A549 treated with GW870086 at 1 μM for 4 hours (cell line): ENCODE measurements at places on chromosomes 12 and 14. TPM values are rescaled to one million over a fixed set of nuclear protein-coding genes. Genes with fewer than 3 reads are reported as not detected.

Gene CLEC12A
- not detected in 5 replicates for total RNA-seq

Gene NGB
- total RNA-seq: not detected in 5 replicates

Gene MUCL1
- not detected in 5 replicates for total RNA-seq

Gene SLC6A13
- total RNA-seq: 0.09 to 0.92 TPM (median 0.33 TPM) in 4 of 5 replicates, not detected in the other

Gene KLRC2
- 1.7 to 2.4 TPM (median 2.1 TPM) in 5 replicates for total RNA-seq

Gene TPPP2
- not detected in 5 replicates for total RNA-seq

Gene KERA
- not detected in 5 replicates for total RNA-seq

Gene TTC5
- 15.0 to 26.9 TPM (median 20.1 TPM) in 5 replicates for total RNA-seq

Gene TBK1
- total RNA-seq: 21.3 to 26.2 TPM (median 24.6 TPM) in 5 replicates

Gene TAS2R14
- total RNA-seq: 0.43 to 0.61 TPM (median 0.56 TPM) in 5 replicates

Gene CLEC2D
- total RNA-seq: 0.35 to 1.3 TPM (median 0.65 TPM) in 5 replicates

Gene ANKRD33
- total RNA-seq: not detected in 5 replicates

Gene MGP
- not detected in 5 replicates for total RNA-seq

Gene OVCH1
- not detected in 5 replicates for total RNA-seq

Gene SLC39A5
- total RNA-seq: 0.34 TPM in 1 of 5 replicates, not detected in the others

Gene PLBD1
- total RNA-seq: 3.8 to 6.3 TPM (median 5.6 TPM) in 5 replicates

Gene C12orf54
- not detected in 5 replicates for total RNA-seq

Gene DUSP16
- total RNA-seq: 8.3 to 10.2 TPM (median 8.9 TPM) in 5 replicates

Gene PTHLH
- 15.5 to 17.9 TPM (median 16.8 TPM) in 5 replicates for total RNA-seq

Gene TAS2R31
- 0.13 to 0.15 TPM in 2 of 5 replicates, not detected in the others for total RNA-seq

Gene NYNRIN
- total RNA-seq: 0.25 to 0.34 TPM (median 0.26 TPM) in 5 replicates

Gene TSPAN19
- not detected in 5 replicates for total RNA-seq

Gene MANSC4
- total RNA-seq: not detected in 5 replicates

Gene TMEM121
- total RNA-seq: 4.6 to 8.8 TPM (median 8.2 TPM) in 5 replicates

Gene AKAP6
- 0.24 to 0.84 TPM (median 0.45 TPM) in 5 replicates for total RNA-seq

Gene COA8
- total RNA-seq: 37.5 to 63.1 TPM (median 53.8 TPM) in 5 replicates

Gene RNF212B
- total RNA-seq: not detected in 5 replicates

Gene MYH6
- 0.02 to 0.03 TPM in 2 of 5 replicates, not detected in the others for total RNA-seq

Gene PTPRO
- total RNA-seq: 0.03 to 0.14 TPM in 2 of 5 replicates, not detected in the others

Gene CLEC2A
- not detected in 5 replicates for total RNA-seq

Gene GPR137C
- 0.07 to 0.17 TPM (median 0.09 TPM) in 4 of 5 replicates, not detected in the other for total RNA-seq

Gene PTCSC3
- total RNA-seq: not detected in 5 replicates

Gene IQSEC3
- 0.01 to 0.02 TPM in 2 of 5 replicates, not detected in the others for total RNA-seq

Gene RACGAP1
- total RNA-seq: 68.2 to 84.2 TPM (median 78.5 TPM) in 5 replicates
